ENCODE measurements at places on chromosomes 5 and 9.
A peak's percentile ranks its signal among the peaks of the same experiment; 100 is the strongest.

- no peak for DNase-seq
These were observed 337.0 kb downstream of the RAB3C start for GRCh38 chr5:58919833-58920232.

DNA sequence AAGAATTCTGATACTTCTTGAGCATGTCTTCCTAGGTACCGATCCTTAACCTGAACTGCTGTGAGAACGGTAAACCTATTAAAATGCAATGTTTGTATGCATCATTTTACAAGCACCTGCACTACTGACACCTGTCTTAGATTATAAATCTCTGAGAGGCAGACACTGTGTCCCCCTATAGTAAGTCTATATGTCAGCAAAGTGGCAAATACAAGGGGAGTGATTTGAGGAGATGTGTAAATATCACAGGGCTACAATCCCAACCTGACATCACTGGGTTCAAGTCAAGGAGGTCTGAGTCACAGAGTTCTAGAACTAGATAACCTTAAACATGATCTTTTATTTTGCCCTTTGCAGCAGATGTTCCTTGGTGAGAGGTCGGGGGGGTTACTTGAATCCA is 64.1 kb downstream of the ANKH start:
- no peak for DNase-seq

GRCh38 chr5:139808481-139809330 is 13.1 kb downstream of the PSD2 start:
- peak; percentile 68 for DNase-seq

GRCh38 chr5:139304391-139305324 is 11.1 kb downstream of the MATR3 start:
- no peak for DNase-seq

- no peak for DNase-seq
These were observed 3.7 kb upstream of the NIPAL4 start for GRCh38 chr5:157456301-157456700.

GRCh38 chr9:82513242-82513751 is 524.7 kb downstream of the SPATA31D1 start:
- no peak for DNase-seq

DNA sequence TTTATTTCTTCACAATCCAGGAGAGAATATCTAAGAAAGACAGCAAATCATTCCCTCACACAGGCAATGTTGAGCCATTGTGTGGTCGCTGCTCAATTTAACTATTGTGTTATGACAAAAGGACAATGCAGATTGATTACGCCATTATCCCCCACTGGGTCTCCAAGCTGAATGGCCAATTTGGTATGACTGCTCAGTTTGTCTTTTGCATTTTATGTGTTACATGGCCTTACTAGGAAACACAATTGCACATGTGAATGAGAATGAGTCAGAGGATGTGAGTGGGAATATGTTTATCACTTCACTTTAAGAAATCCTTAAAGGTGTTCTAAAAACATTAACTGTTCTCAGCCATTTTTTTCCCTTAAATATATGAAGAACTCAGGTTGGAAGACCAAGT is 108.3 kb downstream of the FAM174A start:
- no peak for DNase-seq

- no peak for DNase-seq
These were observed 186.1 kb upstream of the IZUMO3 start for GRCh38 chr9:24731754-24732153.

DNA sequence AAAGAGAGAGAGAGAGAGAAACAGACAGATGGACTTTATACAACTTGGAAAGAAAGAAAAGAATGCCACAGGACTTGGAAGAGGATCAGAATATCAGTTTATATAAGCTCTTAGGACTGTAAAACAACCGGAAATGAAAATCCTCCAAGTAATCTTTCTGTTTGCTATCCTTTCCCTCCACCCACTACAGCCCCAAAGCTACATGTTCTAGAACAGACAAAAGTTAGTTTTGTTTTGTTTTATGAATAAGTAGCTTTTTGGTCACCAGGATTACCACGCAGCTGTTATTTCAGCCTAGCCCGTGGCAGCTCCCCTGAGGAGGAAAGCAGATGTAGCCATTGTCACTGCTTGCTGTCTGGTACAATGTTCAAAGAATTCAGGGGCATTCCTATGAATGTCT is 66.6 kb downstream of the SH3TC2 start:
- no peak for DNase-seq

- no peak for DNase-seq
These were observed 82.1 kb downstream of the PHAX start for GRCh38 chr5:126682856-126683255.

DNA sequence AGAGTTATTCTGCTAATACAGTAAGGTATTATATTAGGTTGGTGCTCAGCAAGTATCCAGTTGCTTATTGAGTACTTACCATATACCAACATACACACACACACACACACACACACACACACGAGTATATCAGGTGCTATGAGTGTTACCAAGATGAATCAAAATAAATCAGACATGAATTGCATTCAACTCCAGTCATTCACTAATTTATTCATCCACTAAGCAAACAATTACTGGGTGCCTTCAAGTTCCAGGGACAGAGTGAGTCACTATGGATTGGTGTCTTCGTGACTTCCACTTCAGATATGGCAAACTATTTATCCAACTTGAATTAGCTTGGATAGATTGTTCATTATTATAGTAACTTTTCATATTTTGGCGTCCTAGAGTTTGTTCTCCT is 140.7 kb upstream of the SLC44A1 start:
- DNase-seq: no peak

DNA sequence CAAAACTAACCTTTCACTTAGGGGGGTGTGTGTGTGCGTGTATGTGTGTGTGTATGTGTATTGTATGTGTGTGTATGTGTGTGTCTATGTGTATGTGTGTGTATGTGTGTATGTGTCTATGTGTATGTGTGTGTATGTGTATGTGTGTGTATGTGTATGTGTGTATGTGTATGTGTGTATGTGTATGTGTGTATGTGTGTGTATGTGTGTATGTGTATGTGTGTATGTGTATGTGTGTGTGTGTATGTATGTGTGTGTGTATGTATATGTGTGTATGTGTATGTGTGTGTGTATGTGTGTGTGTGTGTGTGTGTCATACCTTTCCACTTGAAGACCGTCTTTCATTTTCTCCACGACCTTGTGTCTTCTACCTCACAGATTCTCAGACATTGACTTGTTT is 20.8 kb upstream of the FLT4 start:
- DNase-seq: no peak

GRCh38 chr9:124242331-124243194 is 15.2 kb upstream of the NEK6 start:
- DNase-seq: no peak

- no peak for DNase-seq
These were observed 799.3 kb upstream of the NUDT12 start for GRCh38 chr5:104361932-104362331.

DNA sequence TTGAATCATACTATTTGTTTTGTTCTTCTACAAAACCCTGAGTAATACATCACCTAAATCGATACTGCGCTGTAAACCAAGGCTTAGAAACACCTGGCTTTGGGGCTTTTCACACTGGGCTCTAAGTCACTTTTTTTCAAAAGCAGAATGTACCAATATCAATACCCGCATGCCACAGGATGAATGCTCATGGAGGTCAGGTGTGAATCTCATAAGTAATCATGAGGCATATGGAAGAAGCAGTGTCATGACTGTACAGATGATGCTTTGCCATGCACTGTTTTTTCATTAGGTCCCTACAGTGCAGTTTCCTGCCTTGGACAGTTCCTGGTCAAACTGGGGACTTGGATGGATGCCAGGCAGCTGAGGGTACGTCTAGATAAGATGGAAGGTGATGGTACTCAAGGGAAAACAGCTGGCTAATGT is 49.0 kb upstream of the ATG10 start:
- DNase-seq: no peak

DNA sequence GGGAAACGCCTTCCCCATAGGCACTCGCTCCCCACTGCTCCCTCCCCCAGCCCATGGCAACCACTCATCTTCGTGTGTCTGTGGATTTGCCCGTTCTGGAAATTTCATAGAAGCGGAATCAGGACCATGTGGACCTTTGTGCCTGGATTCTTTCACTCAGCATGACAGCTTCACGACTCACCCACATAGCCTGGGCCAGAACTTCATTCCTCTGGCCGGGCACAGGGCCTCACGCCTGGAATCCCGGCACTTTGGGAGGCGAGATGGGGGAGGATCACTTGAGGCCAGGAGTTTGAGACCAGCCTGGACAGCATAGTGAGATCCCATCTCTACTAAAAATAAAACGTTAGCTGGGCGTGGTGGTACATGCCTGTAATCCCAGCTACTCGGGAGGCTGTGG is 12.1 kb upstream of the DIPK1B start:
- DNase-seq: no peak

- no peak for DNase-seq
These were observed 606.4 kb upstream of the CLINT1 start for GRCh38 chr5:158465086-158465972.

GRCh38 chr5:162543437-162543836 is 475.9 kb downstream of the GABRG2 start:
- DNase-seq: no peak

- DNase-seq: no peak
These were observed 28.1 kb downstream of the FYB1 start for GRCh38 chr5:39191216-39191615.

- DNase-seq: peak; percentile 83
These were observed at the start of gene NKD2 for GRCh38 chr5:1008451-1009358. Gene NKD2 (plus strand): TSS chr5:1008802. CDS start chr5:1009058, 256 bp downstream.

GRCh38 chr5:2709976-2710689 is 41.3 kb downstream of the IRX2 start:
- DNase-seq: no peak

GRCh38 chr5:111198281-111198966 is 25.8 kb upstream of the CAMK4 start:
- DNase-seq: no peak

- no peak for DNase-seq
These were observed 10.0 kb upstream of the ADAMTSL1 start for GRCh38 chr9:18463991-18464390.

- no peak for DNase-seq
These were observed 586.1 kb upstream of the CDH6 start for GRCh38 chr5:30607301-30607894.

- no peak for DNase-seq
These were observed 29.8 kb upstream of the GGTA1 start for GRCh38 chr9:121529237-121529987.

DNA sequence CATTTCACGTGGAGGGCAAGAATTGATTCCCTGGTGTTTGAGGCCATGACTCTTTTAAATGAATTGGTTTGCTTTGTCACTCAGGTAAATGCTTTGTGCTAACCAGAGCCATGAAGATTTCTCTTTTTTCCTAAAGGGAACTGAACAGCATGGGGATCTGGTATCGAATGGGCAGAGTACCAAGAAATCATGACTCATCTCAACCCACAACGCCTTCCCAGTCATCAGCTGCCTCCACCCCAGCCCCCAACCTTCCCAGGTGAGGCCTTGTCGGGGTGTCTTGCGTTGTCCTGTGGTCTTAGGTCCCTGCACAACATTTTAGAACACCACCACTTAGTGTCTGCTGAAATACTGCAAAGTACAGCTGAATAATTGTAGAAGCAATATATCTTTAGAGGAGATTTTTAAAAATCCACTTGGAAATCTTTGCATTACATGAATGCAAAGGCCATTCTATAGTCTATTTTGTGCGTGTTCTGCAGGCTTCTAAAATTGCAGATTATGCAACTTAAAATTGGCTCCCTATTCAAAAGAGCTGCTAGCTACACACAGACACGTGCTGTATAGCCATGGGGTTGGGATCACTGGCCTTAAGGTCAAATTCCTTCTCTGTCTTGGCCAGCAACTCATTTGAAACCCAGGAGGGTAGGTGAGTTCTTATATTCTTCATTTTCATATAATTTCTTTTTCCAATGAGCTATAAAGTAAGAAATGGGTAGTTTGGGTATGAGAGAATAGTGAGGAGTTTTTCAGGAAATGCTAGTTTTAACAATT is 69.0 kb downstream of the MVB12B start:
- DNase-seq: no peak

GRCh38 chr5:151092762-151093161 is 11.9 kb upstream of the TNIP1 start:
- DNase-seq: no peak

DNA sequence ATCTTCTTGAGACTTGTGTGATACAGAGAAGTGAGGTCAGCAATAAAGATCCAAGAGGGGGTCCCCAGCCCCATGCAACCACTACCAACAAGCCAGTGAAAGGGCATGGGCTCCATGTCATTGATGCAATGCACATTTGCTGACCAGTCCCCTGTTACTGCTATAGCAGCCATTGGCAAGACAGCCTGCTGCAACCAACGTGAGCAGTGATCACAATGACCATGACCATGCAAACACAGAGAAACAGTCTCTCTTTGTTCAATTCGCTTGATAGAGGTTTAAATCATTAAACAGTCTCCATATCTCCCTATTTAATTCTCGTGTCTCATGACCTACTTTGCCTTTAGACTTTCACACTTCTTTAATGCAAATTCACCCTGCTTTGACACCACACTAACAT is 30.0 kb upstream of the FOXB2 start:
- no peak for DNase-seq

DNA sequence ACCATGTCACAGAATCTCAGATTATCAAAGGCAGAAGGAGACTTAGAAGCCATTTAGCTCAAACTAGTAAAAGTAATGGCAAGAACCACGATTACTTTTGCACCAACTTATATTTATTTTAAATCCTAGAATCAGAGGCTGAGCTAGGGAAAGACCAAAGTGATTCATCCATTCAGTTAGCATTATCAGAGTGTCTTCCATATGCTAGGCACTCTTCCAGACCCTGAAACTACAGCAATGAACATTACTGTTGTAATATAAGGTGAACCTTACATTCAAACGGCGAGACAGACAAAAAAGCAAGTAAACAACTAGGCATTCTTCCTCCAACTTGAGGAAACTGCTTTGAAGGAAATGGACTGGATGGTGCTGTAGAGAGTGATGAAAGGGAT is 7.9 kb downstream of the PDE6A start:
- no peak for DNase-seq

DNA sequence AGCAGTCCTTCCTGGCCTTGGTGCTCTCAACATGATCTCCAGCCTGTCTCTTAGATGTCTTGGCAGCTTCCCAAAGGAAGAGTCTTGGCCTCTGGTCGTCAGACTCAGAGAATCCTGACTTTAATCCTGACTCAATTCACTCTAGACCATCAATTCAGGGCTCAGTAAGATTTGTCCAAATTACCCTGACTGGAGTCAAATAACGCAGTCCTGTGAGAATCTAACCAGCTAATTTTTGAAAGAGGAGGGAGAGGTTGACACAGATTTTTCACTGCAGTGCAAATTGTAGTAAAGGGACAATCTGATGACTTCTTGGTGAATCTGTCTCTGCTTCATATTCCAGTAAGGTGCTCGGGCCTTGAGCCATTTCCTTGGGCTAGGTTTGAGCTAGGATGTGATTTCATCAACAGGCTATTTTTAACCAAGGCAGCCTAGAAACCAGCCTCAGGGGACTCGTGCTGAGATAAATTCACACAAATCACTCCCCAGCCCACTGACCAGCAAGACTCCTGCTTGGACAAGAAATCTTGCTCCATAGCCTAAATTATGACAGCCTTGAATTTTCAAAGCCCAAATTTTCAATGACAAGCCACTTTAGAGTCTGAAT is 257.4 kb downstream of the ENC1 start:
- no peak for DNase-seq

GRCh38 chr5:126433701-126434100 is 10.5 kb downstream of the GRAMD2B start:
- no peak for DNase-seq
